ENCODE measurements at places on chromosomes 1 and 21.

DNA sequence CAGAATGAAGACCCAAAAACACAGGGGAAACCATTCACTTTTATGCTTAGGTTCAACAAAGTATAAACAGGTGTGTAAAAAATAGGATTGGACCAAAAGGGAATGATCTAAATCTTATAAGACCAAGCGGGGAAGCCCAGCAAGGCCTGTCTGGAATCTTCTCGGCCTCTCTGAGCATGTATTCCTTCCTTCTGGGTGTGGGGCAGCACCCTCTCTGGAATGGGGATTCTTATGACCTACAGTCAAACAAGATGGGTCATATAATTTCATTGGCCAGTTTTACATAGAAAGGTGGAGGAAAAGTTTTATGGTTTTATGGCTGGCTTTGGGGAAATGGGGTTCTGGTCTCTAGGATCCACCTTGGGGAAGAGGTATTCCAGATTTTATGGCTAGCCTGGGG lies 11.2 kb downstream of the KCNK1 start:
- DNase-seq, result no peak

- DNase-seq, result no peak
These were observed at the start of gene TNFRSF18 for GRCh38 chr1:1206376-1206965. TNFRSF18 (minus strand) TSS chr1:1206592; CDS start chr1:1206571, 21 bp downstream.

- DNase-seq, result peak; percentile 8
These were observed 816 bp downstream of the EDEM3 start for GRCh38 chr1:184753608-184754475.

GRCh38 chr1:166929911-166930310 lies 45.4 kb downstream of the ILDR2 start:
- DNase-seq, result no peak

- DNase-seq, result no peak
These were observed 3.5 kb downstream of the HSPG2 start for GRCh38 chr1:21933397-21934248.

DNA sequence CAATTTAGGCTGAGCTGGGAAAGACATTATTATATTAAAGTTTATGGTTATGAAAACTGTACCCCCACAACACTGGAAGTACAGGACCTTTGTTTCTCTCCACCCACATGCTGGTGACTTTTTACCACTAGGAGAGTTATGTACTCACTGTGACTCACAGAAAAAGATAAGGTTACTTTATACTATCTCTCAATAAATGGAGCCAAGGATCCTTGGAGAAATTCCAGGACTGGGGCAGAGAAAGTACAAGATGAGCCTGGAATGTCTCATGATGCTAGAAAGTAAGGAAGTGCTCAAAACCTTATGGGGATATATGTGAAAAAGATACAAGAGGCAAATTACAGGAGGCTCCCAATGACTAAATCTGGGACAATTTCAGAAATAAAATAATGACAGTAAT lies 63.9 kb upstream of the C1orf105 start:
- DNase-seq, result no peak

DNA sequence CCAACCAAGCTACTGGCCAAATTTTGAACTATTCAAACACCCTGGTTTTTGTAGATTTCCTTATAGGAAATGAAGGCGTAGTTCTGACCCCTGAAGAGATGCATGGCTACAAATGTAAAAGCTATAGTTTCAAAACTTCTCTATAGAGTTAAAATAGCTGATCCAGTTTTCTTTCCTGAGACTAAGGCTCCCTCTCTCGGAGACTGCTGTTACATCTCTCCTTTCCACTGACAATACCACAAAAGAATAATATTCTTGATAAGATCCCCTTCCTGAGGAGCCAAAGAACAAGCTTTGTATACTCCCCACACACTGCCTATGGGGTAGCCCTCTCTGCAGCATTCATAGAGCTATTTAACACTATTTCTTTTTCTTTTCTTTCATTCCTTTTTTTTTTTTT lies 6.7 kb upstream of the CFAP126 start:
- no peak for DNase-seq

DNA sequence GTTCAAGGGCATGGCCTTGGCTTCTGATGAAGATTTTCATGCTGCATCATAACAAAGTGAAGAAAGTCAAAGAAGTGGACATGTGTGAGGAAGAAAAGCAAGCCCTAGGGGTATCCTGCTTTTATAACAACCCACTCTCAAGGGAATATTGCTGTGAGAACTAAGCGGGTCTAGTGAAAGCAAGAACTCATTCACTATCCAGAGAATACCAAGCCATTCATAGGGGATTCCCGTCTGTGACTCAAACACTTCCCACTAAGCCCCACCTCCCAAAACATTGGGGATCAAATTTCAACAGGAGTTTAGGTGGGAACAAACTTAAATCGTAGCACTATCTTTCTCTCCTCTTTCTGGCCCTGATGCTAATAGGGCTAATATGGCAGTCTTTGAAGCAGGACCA lies 98.5 kb upstream of the CTTNBP2NL start:
- no peak for DNase-seq

DNA sequence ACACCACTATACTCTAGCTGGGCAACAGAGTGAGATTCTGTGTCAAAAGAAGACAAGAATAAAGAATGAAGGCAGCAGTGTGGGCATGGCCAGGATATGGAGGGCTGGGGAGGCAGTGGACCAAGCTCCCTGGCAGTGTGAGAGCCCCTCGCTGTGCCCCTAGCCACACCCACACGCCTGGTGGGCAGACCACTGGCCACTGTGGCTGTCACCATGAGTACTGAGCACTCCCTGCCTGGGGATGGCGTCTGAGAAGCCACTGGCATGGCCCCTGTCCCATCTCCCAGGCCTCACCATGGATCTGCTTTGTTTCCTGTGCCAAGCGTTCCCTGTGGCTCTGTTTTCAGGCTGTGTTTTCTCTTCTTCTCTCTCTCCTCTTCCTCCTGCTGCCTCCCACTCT lies 51.7 kb downstream of the STUM start:
- no peak for DNase-seq

- no peak for DNase-seq
These were observed 51.6 kb downstream of the ALG14 start for GRCh38 chr1:95021119-95021518.

GRCh38 chr1:214446772-214447556 lies 104.4 kb downstream of the PTPN14 start:
- DNase-seq, result no peak

GRCh38 chr1:56644064-56644918 lies 823 bp upstream of the PRKAA2 start:
- DNase-seq, result no peak

- no peak for DNase-seq
These were observed 13.2 kb downstream of the ODF2L start for GRCh38 chr1:86382878-86383277.

GRCh38 chr21:45592208-45592619 lies 50.0 kb upstream of the SLC19A1 start:
- DNase-seq, result peak; percentile 45

GRCh38 chr1:173409613-173410012 lies 67.5 kb upstream of the PRDX6 start:
- no peak for DNase-seq

DNA sequence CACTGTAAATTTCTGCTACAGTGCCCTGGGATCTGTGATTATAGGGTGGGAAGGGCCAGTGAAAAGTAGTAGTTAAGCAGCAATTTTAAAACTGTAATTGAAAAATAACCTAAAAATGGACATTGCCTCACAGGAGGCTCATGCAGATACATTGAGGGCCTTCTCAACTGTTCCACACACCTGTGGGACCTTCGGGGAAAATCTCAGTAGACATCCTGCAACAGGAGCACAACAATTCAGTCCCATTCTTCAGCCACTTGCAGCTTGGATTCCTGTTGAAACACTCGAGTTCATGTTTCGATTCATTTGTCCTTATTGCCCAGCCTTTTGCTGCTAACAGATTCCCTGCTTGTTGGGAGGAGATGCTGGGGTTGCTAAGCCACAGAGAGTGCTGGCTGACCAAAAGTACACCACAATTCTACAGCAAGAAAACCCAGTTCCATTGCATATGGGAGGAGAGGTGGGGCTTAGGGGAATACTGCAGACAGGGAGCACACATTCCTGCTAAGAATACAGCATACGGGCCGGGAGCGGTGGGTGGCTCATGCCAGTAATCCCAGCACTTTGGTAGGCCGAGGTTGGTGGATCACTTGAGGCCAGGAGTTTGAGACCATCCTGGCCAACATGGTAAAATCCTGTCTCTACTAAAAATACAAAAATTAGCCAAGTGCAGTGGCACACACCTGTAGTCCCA lies 4.5 kb downstream of the TMCC2 start:
- no peak for DNase-seq

GRCh38 chr1:98468111-98468717 lies 193.3 kb upstream of the SNX7 start:
- no peak for DNase-seq

DNA sequence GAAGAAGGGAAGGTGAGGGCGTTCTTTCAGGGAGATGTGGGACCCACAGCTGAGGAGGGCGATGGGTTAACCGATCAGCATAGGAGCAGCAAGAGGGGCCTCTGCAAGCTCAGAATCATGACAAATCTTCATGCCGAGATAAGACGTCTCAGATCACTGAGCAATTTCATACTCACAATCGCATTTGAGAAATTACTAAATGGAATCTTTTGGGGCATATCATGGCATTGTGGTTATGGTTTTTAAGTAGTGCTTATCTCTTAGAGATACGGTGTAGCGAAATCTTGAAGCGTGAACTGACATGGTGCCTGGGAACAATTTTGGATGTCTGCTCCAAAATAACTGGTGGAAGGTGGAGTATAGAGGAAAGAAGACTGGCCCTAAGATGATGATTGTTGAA lies 6.2 kb downstream of the TNNT2 start:
- no peak for DNase-seq

DNA sequence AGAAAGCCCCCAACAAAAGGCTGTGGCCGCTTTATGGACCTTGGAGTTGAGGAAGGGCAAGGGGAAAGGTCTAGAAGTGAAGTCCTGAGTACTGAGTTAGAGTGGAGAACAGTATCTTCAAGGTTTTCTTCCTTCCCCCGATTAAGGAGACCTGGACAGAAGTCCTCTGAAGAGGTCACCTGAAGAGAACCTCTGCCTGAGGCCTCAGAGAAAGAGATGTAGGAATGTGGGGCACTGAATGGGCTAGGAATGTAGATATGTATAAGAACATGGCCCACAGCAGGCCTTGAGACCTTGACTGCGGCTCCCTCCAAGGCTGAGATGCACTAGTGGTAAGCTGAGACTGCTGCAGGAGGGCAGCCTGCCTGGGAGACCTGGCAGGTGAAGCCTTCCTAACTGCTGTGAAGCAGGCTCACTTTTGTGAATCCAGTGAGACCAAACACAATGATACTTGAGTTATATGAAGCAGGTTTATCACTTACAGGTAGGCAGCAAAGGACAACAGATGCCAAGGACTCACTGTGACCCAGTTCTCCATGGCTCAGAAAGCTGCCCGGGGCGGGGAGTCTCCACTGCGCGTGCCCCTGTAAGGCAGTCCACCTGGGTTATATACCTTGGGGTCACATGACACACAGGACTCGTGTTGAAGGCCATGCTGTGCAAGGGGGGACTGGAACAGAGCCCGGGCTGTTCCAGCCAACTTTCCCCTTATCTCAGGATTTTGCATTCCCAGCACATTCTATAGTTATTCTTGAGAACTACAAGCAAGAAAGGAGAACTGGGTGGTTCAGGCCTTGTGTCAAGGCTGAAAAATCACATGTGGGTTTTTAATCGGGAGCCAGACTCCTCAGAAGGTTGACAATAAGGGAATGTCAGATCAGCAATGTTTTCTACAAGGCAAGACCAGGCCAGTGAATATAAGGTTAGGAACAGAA lies 78.8 kb upstream of the PPM1J start:
- DNase-seq, result no peak

- no peak for DNase-seq
These were observed 40.2 kb upstream of the ST6GALNAC5 start for GRCh38 chr1:76827066-76827465.

- DNase-seq, result no peak
These were observed 581.6 kb upstream of the ADAMTS5 start for GRCh38 chr21:27548486-27548885.

- DNase-seq, result no peak
These were observed 239.5 kb downstream of the RYR2 start for GRCh38 chr1:237281481-237281880.

GRCh38 chr1:15618077-15618654 lies 908 bp downstream of the DDI2 start:
- DNase-seq, result no peak

DNA sequence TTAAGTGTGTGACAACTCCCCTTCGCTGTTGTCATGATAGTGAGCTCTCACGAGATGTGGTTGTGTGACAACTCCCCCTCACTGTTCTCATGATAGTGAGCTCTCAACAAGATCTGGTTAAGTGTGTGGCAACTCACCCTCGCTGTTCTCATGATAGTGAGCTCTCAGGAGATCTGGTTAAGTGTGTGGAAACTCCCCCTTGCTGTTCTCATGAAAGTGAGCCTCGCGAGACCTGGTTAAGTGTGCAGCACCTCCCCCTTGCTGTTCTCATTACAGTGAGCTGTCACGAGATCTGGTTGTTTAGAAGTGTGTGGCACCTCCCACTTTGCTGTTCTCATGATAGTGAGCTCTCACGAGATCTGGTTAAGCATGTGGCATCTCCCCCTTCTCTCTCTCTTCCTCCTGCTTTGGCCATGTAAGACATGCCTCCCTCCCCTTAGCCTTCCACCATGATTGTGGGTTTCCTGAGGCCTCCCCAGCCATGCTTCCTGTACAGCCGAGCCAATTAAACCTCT lies 25.1 kb upstream of the LSS start:
- DNase-seq, result no peak

DNA sequence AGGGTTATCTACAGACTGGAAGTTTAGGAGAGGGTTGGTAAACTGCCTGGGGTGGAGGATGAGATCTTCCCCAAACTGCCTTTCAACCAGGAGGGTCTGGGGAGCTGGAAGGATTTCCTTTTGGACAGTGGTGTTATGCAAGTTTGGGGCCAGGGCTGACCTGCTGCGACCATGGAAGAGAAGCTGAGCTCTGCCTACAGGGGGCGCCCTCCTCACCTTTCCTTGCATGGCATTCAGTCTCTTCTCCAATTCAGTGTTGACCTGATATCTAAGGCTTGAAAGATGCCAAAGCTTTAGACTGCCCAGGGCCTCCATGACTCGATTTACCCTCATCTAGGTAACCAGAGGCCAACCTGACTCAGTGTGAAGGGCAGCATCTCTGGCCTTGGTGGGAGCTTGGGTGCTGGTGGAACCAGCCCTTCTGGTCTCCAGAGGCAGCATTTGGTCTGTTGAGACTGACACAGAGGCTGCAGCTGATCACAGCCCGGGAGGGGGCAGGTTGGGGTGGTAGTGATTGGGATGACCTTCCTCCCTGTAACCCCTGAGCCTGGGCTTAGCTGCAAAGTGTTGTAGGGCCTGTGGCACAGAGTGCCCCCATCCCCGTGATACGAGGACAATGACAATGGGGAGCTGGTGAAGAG lies 170.0 kb downstream of the GRIK3 start:
- no peak for DNase-seq

- DNase-seq, result no peak
These were observed 63.0 kb downstream of the RABGAP1L start for GRCh38 chr1:174222166-174222949.

GRCh38 chr1:221478050-221478949 lies 263.6 kb downstream of the DUSP10 start:
- peak; percentile 27 for DNase-seq

- no peak for DNase-seq
These were observed 4.4 kb upstream of the ELF3 start for GRCh38 chr1:202005958-202006357.

Measured in stimulated activated CD8-positive, alpha-beta memory T cell treated with anti-CD3 and anti-CD28 coated beads, Interleukin-4, amount 100 ng/mL, for 1 hour (primary cell).